ENCODE measurements at places on chromosomes 7 and 10.

- DNase-seq: no peak
Measured at GRCh38 chr10:42864575-42864974, 82.0 kb downstream of the BMS1 start.

GRCh38 chr10:125014836-125015355, 73.0 kb downstream of the ZRANB1 start:
- no peak for DNase-seq

DNA sequence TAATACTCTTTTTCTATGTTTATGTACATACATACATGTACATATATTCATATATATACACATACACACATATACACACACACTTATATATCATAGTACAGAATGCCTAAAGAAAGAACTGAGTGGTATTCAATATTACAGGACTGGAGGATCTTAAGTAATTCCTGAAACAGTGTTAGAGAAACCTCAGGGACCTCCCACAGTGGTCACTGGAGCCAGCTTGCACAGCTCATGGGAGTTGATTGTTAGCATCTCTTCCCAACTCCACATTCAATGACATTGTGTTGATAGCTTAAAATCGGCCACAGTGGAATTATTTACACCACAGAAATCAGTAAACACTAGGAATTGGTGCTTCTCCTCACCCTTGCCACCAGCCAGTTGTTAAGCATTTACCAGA, 6.0 kb downstream of the LRRC17 start:
- DNase-seq: no peak

- no peak for DNase-seq
Measured at GRCh38 chr7:99790407-99790806, 6.4 kb upstream of the CYP3A4 start.

- DNase-seq: no peak
Measured at GRCh38 chr10:126909147-126909546, 3.9 kb downstream of the DOCK1 start.

All from NCI-H524 treated with DMSO at 0.1 percent for 48 hours (cell line).